HFFc6 (cell line): ENCODE measurements at places on chromosomes 1 and 21. TPM values are rescaled to one million over a fixed set of nuclear protein-coding genes. Genes with fewer than 3 reads are reported as not detected.

The GPR3 gene
- 2.0 to 2.9 TPM (median 2.3 TPM) in 3 replicates for total RNA-seq

The AGTRAP gene
- total RNA-seq, result 33.9 to 39.0 TPM (median 36.6 TPM) in 3 replicates

The SLC1A7 gene
- total RNA-seq, result 0.13 TPM in 1 of 3 replicates, not detected in the others

The IVL gene
- total RNA-seq, result not detected in 3 replicates

DNA sequence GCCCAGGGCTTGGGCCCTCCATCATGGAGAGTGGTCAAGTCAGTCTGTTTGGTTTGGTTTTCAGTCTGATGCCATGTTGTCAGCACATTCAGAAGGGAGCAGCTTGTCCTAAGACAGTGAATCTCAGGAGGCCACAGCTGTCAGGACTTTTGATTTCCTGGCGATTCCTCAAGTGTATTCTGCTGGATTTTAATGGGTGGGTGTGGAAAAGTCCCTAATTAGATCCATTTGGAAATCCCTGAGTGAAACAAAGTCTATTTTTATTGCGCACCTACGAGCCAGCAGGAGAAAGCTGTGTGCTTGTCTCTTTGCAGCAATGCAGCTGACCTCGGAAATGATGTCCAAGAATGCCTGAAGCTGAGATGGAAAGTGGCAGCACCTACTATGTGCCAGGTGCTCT is 21.6 kb upstream of the FHAD1 start:
- DNase-seq, result no peak
- H3K36me3 ChIP-seq, result no peaks in the 10 kb centered on the region
- no peak overlapping the region for H3K27ac ChIP-seq

DNA sequence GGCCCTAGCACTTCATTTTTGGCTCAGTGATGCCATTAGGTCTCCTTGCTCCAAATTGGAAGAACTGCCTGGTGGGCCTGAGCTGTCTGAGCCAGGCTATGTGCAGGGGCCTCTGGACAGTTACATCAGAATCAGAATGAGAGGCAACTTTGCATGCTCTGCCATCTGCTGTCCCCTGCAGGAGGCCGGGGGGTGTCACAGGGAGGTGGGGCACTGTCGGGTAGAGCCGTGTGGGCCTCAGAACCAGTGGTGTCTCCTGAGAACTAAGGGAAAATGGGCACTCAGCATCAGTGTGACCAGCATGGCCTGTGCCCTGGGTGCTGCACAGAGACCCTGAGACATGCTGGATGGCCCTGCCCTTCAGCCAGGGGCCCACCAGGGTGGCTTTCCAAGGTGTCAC is 47.0 kb upstream of the COL6A1 start:
- peaks cover 66% of the 10 kb centered on the region for H3K27me3 ChIP-seq
- no peak overlapping the region for H3K4me3 ChIP-seq
- no peak for DNase-seq
- H3K4me1 ChIP-seq, result no peaks in the 10 kb centered on the region

- H3K36me3 ChIP-seq, result no peaks in the 10 kb centered on the region
- no peaks in the 10 kb centered on the region for H3K27me3 ChIP-seq
- no peak overlapping the region for H3K4me3 ChIP-seq
- H3K27ac ChIP-seq, result no peak overlapping the region
- no peak for DNase-seq
- H3K4me1 ChIP-seq, result no peaks in the 10 kb centered on the region
Measured at GRCh38 chr1:177310326-177310725, 139.6 kb downstream of the BRINP2 start.

DNA sequence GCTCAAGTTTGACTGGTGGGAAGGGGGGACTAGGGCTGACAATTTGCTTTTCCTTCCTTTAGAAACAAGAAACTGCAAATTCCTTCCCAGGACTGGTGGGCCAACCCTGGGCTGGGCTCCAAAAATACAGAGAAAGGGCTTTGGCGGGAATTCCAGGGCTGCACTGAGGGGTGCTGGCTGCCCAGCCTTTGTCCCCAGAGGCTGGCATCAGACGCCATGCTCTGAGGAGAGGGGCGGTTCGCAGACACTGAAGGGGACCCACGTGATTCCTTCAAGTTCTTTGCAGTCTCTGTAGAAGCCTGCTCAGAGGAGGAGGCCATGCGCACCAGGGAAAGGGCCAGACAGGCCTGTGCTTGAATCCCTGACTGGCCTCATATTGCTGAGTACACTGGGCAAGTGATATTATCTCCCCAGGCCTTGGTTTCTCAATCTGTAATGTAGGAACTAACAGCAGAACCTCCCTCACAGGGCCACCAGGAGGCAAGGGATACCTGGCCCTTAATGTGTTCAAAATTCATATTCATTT is 119.5 kb downstream of the EPHB2 start:
- H3K36me3 ChIP-seq, result no peaks in the 10 kb centered on the region
- H3K4me1 ChIP-seq, result peaks cover 51% of the 10 kb centered on the region
- no peak overlapping the region for H3K4me3 ChIP-seq
- H3K27me3 ChIP-seq, result peaks cover 2% of the 10 kb centered on the region; the same call in 1 of the 2 replicates

DNA sequence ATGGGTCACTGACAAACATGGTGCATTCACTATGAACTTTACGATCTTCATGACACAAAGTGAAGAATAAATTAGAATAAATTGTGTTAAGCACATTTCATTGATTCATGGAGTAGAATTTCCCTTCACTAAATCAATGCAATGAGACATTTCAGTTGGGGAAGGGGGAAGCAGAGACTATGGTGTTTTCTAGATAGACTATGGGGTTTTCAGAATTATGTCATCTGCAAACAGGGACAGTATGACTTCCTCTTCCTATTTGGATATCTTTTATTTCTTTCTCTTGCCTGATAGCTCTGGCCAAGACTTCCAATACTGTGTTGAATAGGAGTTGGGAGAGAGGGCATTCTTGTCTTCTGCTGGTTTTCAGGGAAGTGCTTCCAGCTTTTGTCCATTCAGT is 80.0 kb upstream of the C1orf105 start:
- H3K36me3 ChIP-seq, result no peaks in the 10 kb centered on the region
- H3K4me3 ChIP-seq, result no peak overlapping the region
- peaks cover 1% of the 10 kb centered on the region; the same call in 1 of the 2 replicates for H3K27me3 ChIP-seq
- no peak overlapping the region for H3K27ac ChIP-seq

DNA sequence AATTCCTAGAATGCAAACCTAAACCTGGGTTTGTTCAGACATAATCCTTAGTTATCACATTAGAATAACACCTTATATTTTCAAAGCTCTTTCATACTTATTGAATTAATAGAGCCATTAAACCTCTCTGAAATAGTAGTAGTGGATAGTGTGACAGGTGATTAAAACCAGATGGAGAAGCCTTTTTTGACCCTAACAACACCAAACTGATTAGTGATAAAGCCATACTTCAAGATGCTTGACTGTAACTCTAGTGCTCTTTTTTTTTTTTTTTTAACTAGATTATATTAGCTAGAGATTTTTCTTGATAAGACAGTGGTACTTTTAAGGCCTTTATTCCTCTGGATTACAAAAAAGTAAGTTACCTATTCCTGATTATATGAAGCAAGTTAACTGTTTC is 190.1 kb downstream of the ST6GALNAC3 start:
- H3K36me3 ChIP-seq, result no peaks in the 10 kb centered on the region
- H3K4me1 ChIP-seq, result peaks cover 8% of the 10 kb centered on the region; the same call in 1 of the 2 replicates
- no peak for DNase-seq
- H3K27ac ChIP-seq, result no peak overlapping the region

GRCh38 chr1:214464445-214465287 is 86.7 kb downstream of the PTPN14 start:
- no peaks in the 10 kb centered on the region; the same call in 1 of the 2 replicates for H3K27me3 ChIP-seq
- no peak for DNase-seq
- H3K4me1 ChIP-seq, result peaks cover 72% of the 10 kb centered on the region
- H3K27ac ChIP-seq, result no peak overlapping the region
- peaks cover 26% of the 10 kb centered on the region for H3K36me3 ChIP-seq

GRCh38 chr1:112502826-112503225 is 5.9 kb upstream of the WNT2B start:
- H3K36me3 ChIP-seq, result no peaks in the 10 kb centered on the region
- DNase-seq, result peak; percentile 65
- peaks cover 20% of the 10 kb centered on the region for H3K4me1 ChIP-seq
- peak overlapping the region; percentile 82 for H3K4me3 ChIP-seq
- H3K27ac ChIP-seq, result peak overlapping the region; percentile 59

- H3K27me3 ChIP-seq, result peaks cover 20% of the 10 kb centered on the region
- H3K4me1 ChIP-seq, result peaks cover 26% of the 10 kb centered on the region
- H3K27ac ChIP-seq, result no peak overlapping the region
- no peak overlapping the region for H3K4me3 ChIP-seq
Measured at GRCh38 chr21:45834026-45834715, 147.4 kb upstream of the COL6A1 start.

GRCh38 chr1:63362578-63362977 is 4.8 kb upstream of the ALG6 start:
- H3K27me3 ChIP-seq, result peaks cover 10% of the 10 kb centered on the region
- peaks cover 7% of the 10 kb centered on the region for H3K4me1 ChIP-seq
- no peak overlapping the region for H3K4me3 ChIP-seq
- no peaks in the 10 kb centered on the region for H3K36me3 ChIP-seq

DNA sequence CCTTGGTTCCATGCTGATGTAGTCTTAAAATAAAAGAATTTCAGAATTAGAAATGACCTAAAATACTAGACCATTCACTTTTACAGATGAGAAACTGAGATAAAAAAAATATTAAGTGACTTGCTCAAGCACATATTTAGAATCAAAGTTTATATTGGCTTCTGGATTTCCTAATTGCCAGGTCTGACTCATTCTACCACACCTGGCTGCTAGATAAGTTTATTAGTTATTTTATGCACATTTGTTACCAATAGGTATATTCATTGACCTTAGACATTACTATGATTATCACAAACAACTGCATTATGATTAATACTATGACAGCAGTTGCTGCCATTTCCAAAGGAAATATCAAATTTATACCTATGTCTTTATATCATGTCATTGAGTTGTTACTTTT is 497.5 kb downstream of the RWDD3 start:
- H3K4me3 ChIP-seq, result no peak overlapping the region
- no peaks in the 10 kb centered on the region for H3K36me3 ChIP-seq
- DNase-seq, result no peak
- H3K27me3 ChIP-seq, result no peaks in the 10 kb centered on the region; the same call in 1 of the 2 replicates

DNA sequence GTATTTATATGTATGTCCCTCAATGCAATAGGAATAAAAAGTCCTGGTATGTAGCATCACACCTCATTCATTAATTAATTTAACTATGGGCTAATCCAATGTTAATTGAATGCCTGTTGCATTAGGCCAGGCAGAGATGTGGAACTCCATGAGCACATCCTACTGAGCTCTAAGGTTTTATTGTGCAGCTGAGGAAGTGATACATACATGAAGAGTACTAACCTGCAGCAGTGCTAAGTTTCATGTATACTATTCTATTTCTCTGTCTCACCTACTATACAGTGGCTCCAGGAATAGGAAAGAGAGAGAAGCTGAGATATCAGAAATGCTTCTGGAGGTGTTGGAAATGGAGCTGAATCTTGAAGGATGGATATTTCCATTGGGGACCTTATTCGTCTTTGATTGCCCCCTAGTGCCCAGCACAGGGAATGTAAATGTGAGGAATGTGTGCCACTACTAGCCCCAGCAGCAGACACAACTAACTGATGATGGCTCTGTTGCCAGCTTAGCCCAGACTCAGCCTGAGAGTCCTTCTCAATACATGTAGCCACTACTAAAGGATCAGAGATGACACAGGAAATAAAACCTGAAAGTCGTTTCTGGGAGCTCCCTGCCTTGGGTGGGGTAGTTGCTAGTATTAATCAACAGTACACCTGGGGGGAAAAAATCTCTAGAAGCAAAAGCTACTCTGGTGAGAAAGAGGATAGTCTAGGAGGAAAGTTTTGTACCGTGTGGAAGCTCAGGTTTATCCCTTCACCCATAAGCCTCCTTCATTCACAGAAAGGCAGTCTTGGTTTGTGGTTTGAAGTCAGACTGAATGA is 173.3 kb upstream of the FOXD3 start:
- no peak overlapping the region for H3K4me3 ChIP-seq
- peaks cover 3% of the 10 kb centered on the region for H3K27me3 ChIP-seq
- H3K4me1 ChIP-seq, result no peaks in the 10 kb centered on the region
